Upper lobe of right lung (tissue), 1 donor: ENCODE measurements at places on chromosomes 7 and 10. TPM values are rescaled to one million over a fixed set of nuclear protein-coding genes. Genes with fewer than 3 reads are reported as not detected.

TSPAN33 gene
- total RNA-seq: 6.2 TPM

SLC18A3 gene
- total RNA-seq: not detected

TAS2R3 gene
- total RNA-seq: 1.6 TPM

TMEM213 gene
- total RNA-seq: 9.6 TPM

HTR5A gene
- not detected for total RNA-seq

GIMAP4 gene
- total RNA-seq: 83.3 TPM

ENTPD1 gene
- total RNA-seq: 64.6 TPM

INPP5F gene
- total RNA-seq: 13.9 TPM

MPLKIP gene
- total RNA-seq: 29.7 TPM

C10orf105 gene
- 0.52 TPM for total RNA-seq

AGAP5 gene
- 9.8 TPM for total RNA-seq

- no peak for DNase-seq
- peaks cover 11% of the 10 kb centered on the region for H3K4me1 ChIP-seq
- H3K27ac ChIP-seq: no peak overlapping the region
Measured at GRCh38 chr10:61612009-61612408, 50.7 kb upstream of the CABCOCO1 start.

DNA sequence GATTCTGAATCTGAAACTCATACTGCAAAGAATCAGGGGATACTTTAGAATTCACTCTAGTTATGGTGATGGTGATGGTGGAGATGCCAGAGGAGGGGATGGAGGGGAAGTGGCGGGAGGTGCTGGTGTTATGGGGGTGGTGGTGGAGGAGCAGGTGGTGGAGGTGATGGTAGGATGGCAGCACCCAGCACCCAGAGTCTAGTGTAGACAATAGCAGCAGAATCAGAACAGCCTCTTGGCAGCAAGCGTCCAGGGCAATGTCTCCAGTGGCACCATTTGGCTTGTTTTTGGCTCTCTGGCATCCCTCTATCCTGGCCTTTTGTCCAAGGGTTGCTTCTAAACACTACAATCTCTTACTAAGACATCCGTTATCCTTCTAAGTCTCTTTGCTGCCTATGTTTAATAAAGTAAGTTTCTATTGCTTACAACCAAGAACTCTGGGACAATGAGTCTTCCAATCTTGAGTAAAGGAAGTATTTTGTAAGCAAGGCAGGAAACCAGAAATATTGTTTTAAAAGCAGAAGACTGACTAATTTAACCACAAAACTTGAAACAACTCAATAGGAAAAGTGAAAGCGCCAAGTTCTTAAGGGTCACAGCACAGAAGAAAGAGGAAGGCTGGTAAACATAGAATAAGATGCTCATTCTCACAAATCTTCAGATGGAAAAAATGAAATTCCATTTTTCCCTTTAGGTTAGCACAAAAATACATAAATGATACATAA, 42.4 kb upstream of the GDF10 start:
- no peak for DNase-seq
- no peaks in the 10 kb centered on the region for H3K36me3 ChIP-seq
- no peak overlapping the region for H3K27ac ChIP-seq
- no peak overlapping the region for H3K4me3 ChIP-seq
- no peaks in the 10 kb centered on the region for H3K27me3 ChIP-seq
- no peaks in the 10 kb centered on the region for H3K4me1 ChIP-seq

- no peaks in the 10 kb centered on the region for H3K36me3 ChIP-seq
- H3K27ac ChIP-seq: no peak overlapping the region
- no peaks in the 10 kb centered on the region for H3K4me1 ChIP-seq
- DNase-seq: no peak
- H3K4me3 ChIP-seq: no peak overlapping the region
Measured at GRCh38 chr7:96344236-96344635, 22.3 kb upstream of the SLC25A13 start.

DNA sequence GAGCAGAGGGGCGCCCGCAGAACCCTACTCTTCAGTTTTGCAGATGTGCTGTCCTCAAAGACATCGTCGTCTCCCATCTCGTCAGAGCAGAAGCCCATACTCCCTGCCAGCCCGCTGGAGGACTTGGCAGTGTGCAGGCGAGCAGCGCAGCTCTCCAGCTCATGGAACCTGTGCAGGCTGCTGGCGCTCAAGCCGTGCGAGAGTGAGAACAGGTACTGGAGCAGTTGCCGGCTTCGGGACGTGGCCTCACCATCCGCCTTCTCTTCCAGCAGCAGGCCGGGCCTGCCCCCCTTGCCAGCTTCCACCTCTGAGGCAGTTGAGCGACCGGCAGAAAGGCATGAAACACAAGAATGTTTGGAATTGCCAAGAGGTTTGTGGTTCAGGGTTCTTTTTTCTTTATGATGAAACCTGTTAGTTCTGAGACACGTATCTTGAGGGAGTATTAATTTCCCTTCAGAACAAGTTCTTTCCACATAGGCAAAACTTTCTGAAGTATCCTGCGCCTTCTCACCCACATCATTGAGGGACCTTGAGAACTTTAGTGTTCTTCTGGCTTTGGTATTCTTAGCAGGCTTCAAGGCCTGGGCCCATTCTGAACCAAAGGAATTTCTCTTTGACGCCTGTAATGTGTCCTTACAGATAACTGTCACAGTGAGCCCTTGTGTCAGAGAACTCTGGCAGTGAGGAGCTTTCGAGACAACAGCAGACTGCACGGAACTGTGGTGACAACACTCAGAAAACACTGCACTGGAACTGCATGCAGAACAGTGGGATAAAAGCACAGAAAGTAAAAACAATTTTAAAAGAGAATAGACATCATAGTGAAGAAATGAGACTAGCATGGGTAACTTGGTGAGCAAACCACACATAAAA, 89.5 kb downstream of the ALOX5 start:
- H3K4me3 ChIP-seq: no peak overlapping the region
- no peak for DNase-seq
- H3K4me1 ChIP-seq: peaks cover 8% of the 10 kb centered on the region

- peak overlapping the region; percentile 75 for H3K27ac ChIP-seq
- peaks cover 26% of the 10 kb centered on the region for H3K4me1 ChIP-seq
- H3K27me3 ChIP-seq: no peaks in the 10 kb centered on the region
- no peak for DNase-seq
Measured at GRCh38 chr10:102501201-102502028, 1.1 kb downstream of the ACTR1A start.

- no peaks in the 10 kb centered on the region for H3K4me1 ChIP-seq
- H3K27ac ChIP-seq: no peak overlapping the region
- no peaks in the 10 kb centered on the region for H3K27me3 ChIP-seq
- H3K4me3 ChIP-seq: no peak overlapping the region
- H3K36me3 ChIP-seq: no peaks in the 10 kb centered on the region
Measured at GRCh38 chr7:121157885-121158590, 169.5 kb downstream of the CPED1 start.

GRCh38 chr7:582931-583330, 63.3 kb upstream of the PDGFA start:
- H3K36me3 ChIP-seq: no peaks in the 10 kb centered on the region
- H3K27ac ChIP-seq: no peak overlapping the region
- no peak overlapping the region for H3K4me3 ChIP-seq
- no peak for DNase-seq

DNA sequence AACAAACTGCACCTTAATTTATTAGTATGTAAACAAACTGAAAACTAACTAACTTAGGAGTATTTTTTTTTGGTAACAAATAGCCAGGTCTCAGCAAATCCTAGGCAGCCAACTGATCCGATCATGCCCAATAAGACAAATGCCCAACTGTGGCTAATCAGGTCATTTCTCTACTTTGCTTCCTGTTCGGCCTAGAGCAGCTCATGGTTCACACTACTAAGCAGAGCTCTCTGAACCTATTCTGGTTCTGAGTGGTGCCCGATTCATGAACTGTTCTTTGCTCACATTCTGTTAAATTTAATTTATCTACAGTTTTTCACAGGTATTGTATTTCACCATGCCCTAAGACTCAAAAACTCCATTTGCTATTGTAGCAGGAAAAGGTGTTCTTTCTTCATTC, 55.1 kb downstream of the CCDC3 start:
- H3K36me3 ChIP-seq: no peaks in the 10 kb centered on the region
- no peak for DNase-seq
- no peaks in the 10 kb centered on the region for H3K4me1 ChIP-seq
- H3K4me3 ChIP-seq: no peak overlapping the region

DNA sequence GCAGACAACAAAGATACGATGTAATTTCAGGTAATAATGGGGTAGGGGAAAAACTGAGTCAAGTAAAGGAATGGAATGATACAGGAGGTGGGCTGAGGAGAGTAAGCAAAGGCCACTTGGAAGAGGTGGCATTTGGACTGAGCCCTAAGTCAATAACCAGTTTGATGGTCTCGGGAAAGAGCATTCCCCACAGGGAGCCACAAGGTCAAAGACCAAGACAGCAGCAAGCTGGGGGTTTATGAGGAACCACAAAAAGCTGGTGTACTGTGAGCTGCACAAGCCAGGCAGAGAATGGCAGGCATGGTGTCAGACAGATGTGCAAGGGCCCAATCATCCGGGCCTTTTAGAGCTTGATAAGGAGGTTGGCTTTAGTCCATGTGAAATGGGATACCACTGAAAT, 98.7 kb downstream of the NOC3L start:
- H3K4me3 ChIP-seq: no peak overlapping the region
- H3K36me3 ChIP-seq: no peaks in the 10 kb centered on the region
- H3K27me3 ChIP-seq: no peaks in the 10 kb centered on the region
- DNase-seq: no peak
- H3K27ac ChIP-seq: no peak overlapping the region
- no peaks in the 10 kb centered on the region for H3K4me1 ChIP-seq

DNA sequence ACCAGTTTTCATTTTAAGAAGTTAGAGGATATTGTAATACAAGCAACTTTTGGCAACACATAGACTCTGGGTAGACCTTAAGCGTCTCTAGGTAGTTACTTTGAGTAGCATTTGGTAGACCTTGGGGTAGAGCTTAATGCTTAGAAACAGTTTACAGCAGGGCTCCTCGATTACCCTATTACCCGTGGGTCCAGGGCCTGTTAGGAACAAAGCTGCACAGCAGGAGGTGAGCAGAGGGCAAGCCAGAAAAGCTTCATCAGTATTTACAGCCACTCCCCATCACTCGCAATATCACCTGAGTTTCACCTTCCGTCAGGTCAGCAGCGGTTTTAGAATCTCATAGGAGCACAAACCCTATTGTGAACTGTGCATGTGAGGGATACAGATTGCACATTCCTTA, 173.5 kb downstream of the TSPAN12 start:
- no peak for DNase-seq
- H3K4me1 ChIP-seq: no peaks in the 10 kb centered on the region
- no peak overlapping the region for H3K27ac ChIP-seq
- H3K36me3 ChIP-seq: no peaks in the 10 kb centered on the region
- H3K4me3 ChIP-seq: no peak overlapping the region
- H3K27me3 ChIP-seq: no peaks in the 10 kb centered on the region

GRCh38 chr10:112738606-112739591, 211.1 kb upstream of the TCF7L2 start:
- no peaks in the 10 kb centered on the region for H3K36me3 ChIP-seq
- no peak for DNase-seq
- H3K4me1 ChIP-seq: peaks cover 17% of the 10 kb centered on the region
- no peak overlapping the region for H3K4me3 ChIP-seq
- H3K27ac ChIP-seq: no peak overlapping the region

DNA sequence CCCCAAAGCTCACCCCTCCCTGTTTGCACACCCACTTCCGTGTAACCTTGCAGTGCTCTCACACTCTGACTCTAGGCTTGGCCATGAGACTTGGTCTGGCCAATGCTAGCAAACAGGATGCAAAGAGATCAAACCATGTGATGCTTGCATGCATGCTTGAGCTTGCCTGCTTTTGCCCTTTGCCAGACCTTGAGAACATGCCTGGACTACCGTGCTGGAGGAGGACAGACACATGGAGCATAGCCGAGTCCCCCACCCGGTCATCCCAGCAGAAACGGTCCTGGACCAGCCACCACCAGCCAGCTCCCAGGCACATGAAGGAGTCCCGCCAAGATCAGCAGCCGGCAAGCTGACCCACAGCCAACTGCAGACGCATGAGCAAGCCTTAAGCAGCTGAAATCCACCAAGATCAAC, 23.4 kb downstream of the PYROXD2 start:
- peaks cover 4% of the 10 kb centered on the region for H3K4me1 ChIP-seq
- H3K27me3 ChIP-seq: no peaks in the 10 kb centered on the region
- no peak overlapping the region for H3K27ac ChIP-seq
- DNase-seq: no peak

DNA sequence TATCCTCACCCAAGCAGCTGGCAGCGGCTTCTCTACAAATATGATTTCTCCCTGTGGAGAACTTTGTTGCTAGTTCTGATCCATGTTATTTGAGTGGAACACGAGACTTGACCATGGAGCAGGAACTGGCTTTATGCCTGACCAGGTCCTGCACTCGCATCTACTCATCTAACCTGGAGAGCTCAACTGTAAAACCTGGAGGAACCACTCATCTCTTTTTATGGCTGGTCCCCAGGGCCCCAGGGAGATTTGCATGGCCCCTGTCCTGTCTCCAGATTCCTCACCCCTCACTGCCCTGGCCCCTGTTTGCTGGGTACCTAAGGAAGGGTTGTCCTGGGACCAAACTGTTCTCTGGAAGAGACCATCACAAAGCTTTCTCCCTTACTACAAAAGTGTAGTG, 16.0 kb downstream of the TCAF1 start:
- H3K27me3 ChIP-seq: peaks cover 8% of the 10 kb centered on the region
- peaks cover 4% of the 10 kb centered on the region for H3K4me1 ChIP-seq
- no peak overlapping the region for H3K27ac ChIP-seq
- no peak overlapping the region for H3K4me3 ChIP-seq
- no peaks in the 10 kb centered on the region for H3K36me3 ChIP-seq

GRCh38 chr10:91185239-91185875, 35.1 kb upstream of the PCGF5 start:
- H3K4me3 ChIP-seq: no peak overlapping the region
- no peak overlapping the region for H3K27ac ChIP-seq
- H3K27me3 ChIP-seq: no peaks in the 10 kb centered on the region
- peaks cover 2% of the 10 kb centered on the region for H3K4me1 ChIP-seq
- no peaks in the 10 kb centered on the region for H3K36me3 ChIP-seq

GRCh38 chr7:1232623-1233332, at the start of gene UNCX:
UNCX (plus strand) TSS chr7:1232872; CDS start chr7:1233018, 146 bp downstream.
- H3K4me3 ChIP-seq: no peak within 1 kb of the TSS
- no peaks in the 10 kb centered on the region for H3K36me3 ChIP-seq
- H3K27ac ChIP-seq: no peak within 1 kb of the TSS
- no peak for DNase-seq
- peaks cover 5% of the 10 kb centered on the region for H3K4me1 ChIP-seq

- H3K4me1 ChIP-seq: no peaks in the 10 kb centered on the region
- DNase-seq: no peak
- H3K4me3 ChIP-seq: no peak overlapping the region
Measured at GRCh38 chr7:116709336-116709735, 37.3 kb downstream of the MET start.

DNA sequence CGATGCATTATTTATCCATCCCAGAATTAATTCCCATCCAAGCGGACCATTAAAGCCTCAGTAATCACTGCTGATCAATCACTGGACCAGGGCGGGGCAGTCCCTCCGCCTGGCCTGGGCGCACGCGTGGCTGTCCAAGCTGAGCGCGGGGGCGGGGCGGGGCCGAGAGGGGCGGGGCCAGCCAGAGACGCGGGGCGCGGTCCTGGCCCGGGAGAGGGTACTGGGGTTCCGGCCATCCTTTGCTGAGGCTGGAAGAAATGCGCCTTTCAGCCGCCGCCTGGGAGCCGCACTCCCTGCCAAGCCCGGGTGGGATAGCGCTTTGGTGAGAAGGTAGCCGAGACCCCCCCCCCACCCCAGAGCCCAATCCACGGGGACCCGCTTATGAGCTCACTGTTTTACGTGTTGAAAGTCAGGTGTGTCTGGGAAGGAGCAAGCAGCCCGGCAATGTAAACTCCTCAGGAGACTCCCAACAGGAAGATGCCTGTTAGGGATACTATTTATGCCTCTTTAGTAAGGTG, at the start of gene ARHGAP22:
Gene ARHGAP22 (minus strand): TSS at position 83 of the 518 bp plus-strand sequence. CDS start 277 bp downstream, outside the sequence.
- H3K4me1 ChIP-seq: peaks cover 4% of the 10 kb centered on the region
- no peak within 1 kb of the TSS for H3K27ac ChIP-seq
- H3K27me3 ChIP-seq: no peaks in the 10 kb centered on the region
- peak; percentile 79 for DNase-seq
- no peaks in the 10 kb centered on the region for H3K36me3 ChIP-seq
